ENCODE measurements at places on chromosomes 7 and 10.

- ATAC-seq, result no peak
Measured at GRCh38 chr7:24135003-24135817, 148.8 kb upstream of the NPY start.

DNA sequence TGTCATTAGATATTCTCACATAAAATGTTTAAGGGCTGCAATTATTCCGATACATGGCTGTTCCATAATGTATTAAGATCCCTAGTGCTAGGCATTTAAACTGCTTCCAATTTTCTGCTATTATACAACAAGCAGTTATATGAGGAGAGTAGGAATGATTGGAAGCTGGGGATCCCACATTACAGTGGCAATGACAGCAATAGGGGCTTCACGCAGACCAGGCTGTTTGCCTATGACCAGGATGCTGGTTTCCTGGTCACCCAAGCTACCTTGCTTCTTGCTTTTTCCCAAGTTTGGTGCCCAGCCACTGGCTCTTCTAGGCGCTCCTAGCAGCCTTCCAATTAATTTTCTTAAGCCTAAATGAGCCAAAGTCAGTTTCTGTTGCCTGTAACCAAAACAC is 39.3 kb downstream of the SMURF1 start:
- ATAC-seq, result no peak

DNA sequence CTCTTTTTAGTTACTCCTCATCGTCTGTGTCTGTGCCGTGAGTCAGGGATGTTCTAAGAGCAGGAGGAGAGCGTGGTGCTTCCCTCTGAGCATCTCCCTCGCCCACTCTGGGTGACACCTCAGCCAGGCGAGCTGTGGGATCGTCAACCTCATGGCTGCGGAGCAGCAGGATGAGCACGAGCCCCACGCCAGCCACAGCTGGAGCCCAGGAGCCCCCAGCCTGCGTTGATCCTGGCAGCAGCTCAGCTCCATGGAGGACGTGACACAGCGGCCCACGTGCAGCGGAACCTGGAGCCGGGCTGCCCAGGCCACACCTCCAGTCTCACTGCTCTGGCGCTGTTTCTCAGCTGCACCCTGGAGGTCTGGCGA is 512.0 kb downstream of the PTPRN2 start:
- ATAC-seq, result no peak

DNA sequence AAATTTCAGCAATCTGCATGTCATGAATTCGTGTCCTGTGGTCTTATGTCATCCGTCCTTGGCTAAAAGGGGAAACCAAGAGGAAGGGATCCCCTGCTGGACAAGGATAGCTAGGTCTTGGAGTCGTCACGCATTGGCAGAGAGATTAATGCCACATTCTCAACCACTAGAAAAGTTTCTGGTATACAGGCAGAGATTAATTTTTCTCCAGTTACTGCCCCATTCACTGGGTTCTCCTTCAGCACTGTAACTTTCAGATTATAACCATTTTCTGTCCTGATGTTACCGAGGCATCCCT is 1060.6 kb upstream of the AUTS2 start:
- ATAC-seq, result no peak

GRCh38 chr10:132906836-132907235 is 35.5 kb downstream of the CFAP46 start:
- no peak for ATAC-seq

- ATAC-seq, result no peak
Measured at GRCh38 chr10:116324951-116325635, 845 bp downstream of the CCDC172 start.

All from esophagus mucosa (tissue), 1 donor.